ENCODE measurements at places on chromosomes 2 and 18.

DNA sequence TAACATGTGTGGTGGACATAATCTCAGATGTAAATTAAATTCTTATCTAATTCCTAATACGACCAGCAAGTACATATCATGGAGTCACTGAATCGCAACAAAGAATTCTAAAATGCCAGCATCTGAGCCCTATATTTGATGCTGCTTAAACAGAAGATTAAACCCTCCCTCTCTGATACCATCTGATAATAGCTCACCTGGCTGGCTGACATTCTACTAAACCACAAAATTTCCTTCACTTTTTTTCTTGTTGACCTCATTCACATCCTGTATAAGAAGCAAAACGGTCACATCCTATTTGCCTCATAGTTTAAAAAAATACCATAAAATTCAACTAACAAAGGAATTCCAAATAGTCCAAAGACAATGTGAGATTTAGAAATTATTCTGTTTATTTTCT, 371.6 kb upstream of the SLC8A1 start:
- DNase-seq: no peak

- no peak for DNase-seq
These were observed 50.7 kb upstream of the PAIP2B start for GRCh38 chr2:71277536-71278103.

- no peak for DNase-seq
These were observed 23.0 kb downstream of the SMYD1 start for GRCh38 chr2:88090446-88091283.

- no peak for DNase-seq
These were observed 77.7 kb downstream of the RHOB start for GRCh38 chr2:20524412-20525040.

DNA sequence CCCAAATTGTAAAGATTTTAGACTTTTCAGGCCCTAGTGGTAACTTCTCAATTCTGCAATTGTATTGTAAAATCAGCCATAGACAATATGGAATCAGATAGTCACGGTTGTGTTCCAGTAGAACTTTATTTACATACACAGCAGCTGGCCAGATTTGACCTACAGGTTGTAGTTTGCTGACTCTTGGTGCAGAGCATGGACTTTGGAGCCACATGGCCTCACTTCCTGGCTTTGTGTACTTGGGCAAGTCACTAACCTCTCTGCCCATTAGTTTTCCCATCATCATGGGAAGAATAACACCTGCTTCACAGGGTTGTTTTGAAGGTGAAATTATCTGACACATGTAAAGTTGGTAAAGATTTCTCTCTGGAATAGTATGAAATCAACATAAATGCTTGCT, 147.6 kb downstream of the TMEM200C start:
- DNase-seq: no peak

GRCh38 chr18:78240101-78240500, 739.5 kb upstream of the SALL3 start:
- DNase-seq: no peak
